ENCODE measurements at places on chromosomes 3 and 15.

DNA sequence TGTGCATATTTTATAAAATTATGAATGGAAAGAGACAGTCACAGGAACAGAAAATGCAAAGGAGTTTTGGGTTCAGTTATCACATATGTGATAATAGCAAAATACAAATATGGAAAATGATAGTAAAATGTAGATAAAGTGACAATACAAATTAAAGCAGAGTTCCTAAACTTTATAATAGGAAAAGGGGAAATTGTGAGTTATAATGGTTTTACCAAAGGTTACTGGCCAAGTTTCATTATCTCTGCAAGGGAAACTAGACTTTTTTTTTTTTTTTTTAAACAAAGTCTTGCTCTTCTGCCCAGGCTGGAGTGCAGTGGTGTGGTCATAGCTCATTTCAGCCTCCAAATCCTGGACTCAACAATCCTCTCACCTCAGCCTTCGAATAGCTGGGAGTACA is 228.7 kb upstream of the CGNL1 start:
- no peak for DNase-seq

- DNase-seq, result no peak
These were observed 48.2 kb downstream of the ATR start for GRCh38 chr3:142530296-142530695.

- DNase-seq, result peak; percentile 84
These were observed 39.3 kb downstream of the BDH1 start for GRCh38 chr3:197516517-197516889.

- DNase-seq, result no peak
These were observed 22.3 kb upstream of the BMF start for GRCh38 chr15:40130799-40131502.

GRCh38 chr15:66907826-66908743 is 157.3 kb upstream of the SMAD3 start:
- DNase-seq, result peak; percentile 38

DNA sequence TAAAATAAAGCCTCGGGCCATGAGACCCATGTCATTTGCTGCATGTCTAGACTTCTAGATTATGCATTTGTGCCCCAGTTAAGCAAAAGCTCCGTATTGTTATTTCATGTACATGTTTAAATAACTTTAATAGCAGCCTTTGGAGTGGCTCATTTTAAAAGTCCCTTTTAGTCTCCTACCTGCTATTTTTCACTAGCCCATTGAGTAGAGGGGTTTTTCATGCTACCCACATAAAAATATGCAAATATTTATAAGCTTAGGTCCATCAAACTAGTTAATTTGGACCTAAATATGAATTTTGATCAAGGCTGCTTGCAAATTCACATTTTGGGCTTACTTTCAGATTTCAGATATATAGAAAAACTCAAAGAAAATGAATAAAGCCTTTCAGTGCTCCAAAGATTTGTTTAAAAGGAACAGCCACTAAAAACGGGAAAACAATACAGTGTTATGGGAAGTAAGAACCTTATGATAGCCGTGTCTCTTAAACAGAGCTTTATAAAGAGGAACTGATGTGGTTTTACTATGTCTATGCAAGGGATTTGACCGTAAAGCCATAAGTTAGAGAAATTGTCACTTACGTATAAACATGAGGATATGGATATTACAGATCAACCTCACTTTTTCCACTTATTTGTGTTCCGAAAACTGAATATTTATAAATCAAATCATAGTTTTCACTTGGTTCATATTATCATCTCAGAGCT is 30.0 kb downstream of the FILIP1L start:
- DNase-seq, result no peak

- DNase-seq, result no peak
These were observed 489.6 kb upstream of the RASGRP1 start for GRCh38 chr15:39054128-39054732.

All from AG10803 (cell line).